ENCODE measurements at places on chromosomes 4 and X.

GRCh38 chr4:55723403-55723802 is 87.3 kb upstream of the NMU start:
- no peak for DNase-seq

DNA sequence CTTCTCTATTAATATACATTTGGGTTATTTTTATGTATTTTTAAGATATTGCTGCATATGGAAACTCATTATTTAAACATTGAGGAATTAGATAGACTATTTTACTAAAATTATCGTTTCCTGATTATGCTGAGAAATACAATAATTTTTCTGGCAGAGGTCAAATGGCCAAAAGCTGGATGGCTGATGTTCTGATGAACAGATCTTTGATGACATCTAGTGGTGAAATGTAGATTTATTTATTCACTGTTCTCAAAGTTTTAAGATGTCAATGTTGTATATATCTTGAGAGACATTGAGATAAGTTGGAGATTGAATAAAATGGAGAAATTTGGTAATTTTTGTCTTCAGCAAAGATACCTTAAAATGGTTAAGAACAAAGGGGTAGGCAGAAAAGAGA is 96.2 kb downstream of the UGT8 start:
- no peak for DNase-seq

DNA sequence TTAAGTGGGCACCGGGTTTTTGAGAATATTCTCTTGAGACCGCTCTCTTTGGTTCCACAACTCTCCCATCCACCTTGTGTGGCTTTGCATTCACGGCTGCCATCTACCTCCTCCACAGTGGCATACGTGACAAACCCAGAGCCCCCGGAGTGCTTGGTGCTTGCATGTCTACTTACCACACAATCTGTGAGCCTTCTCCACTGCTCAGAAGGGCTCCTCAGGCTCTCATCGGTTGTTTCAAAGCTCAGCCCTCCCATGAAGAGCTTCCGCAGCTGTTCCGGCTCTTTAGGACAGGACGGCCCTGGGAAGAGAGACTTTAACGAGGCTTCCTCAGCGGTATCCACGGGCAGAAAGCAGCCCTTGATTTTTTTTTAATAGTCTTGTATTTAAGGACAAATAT is 167.6 kb upstream of the ANK2 start:
- DNase-seq: no peak

GRCh38 chr4:74370912-74371311 is 6.0 kb downstream of the EREG start:
- DNase-seq: no peak

Data from stimulated activated CD4-positive, alpha-beta T cell treated with anti-CD3 and anti-CD28 coated beads, Interleukin-1b, Interleukin-23, amount 100 ng/mL, for 1 hour (primary cell).